ENCODE measurements at places on chromosomes 5 and 9.

GRCh38 chr9:137989999-137990715 is 112.6 kb downstream of the CACNA1B start:
- no peak for DNase-seq

- DNase-seq, result no peak
These were observed 2.2 kb downstream of the FBXW5 start for GRCh38 chr9:136942112-136942880.

GRCh38 chr5:59420596-59420995 is 472.9 kb downstream of the PDE4D start:
- DNase-seq, result no peak

DNA sequence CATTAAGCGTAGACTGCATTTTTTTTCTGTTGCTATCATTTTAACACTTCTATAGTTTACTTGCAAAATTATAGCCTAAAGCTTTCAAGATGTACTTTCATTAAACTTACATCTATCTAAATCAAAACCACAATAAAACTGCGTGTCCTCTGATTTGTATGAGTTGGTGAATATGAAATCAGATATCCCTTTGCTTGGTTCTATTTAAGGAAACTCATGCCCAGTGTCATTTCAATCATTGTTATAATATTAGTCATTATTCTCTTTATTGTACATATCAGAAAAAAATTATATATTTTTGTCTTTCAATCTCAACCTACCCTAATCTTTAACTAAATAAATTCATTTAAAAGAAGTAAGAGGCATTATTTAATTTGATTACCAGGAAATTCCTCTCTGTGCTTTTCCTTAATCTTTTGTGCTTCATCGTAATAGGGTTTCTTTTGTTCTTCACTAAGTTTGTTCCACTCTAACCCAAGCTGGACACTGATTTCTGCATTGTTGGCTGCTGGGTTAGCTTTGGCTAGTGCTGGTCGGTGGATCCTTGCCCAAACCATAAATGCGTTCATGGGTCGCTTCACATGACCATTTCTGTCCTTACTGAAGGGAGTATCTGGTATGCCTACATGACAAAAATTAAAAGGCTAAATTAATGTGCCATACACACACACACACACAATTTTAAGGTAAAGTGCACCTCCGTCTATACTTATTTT is 3.8 kb downstream of the SOX30 start:
- DNase-seq, result no peak

DNA sequence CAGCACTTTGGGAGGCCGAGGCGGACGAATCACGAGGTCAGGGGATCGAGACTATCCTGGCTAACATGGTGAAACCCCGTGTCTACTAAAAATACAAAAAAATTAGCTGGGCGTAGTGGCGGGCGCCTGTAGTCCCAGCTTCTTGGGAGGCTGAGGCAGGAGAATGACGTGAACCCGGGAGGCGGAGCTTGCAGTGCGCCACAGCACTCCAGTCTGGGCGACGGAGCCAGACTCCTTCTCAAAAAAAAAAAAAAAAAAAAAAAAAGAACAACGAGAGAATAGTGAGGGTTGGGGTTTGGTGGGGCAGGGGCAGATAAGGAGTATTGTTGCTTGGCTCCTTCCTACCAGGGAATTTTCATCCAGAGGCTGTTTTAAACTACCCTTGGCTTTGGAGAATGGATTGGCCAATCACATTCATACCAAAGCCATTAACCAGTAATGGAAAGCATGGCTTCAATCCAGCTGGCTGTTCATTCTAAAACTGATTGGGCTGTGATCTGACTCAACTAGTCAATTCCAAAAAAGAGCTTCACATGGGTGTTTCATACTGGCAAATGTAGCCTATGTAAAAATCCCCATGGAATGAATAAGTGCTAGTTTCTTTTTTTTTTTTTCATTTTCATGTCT is 64.4 kb downstream of the PLCXD3 start:
- DNase-seq, result peak; percentile 93

- no peak for DNase-seq
These were observed 11.2 kb upstream of the SEMA4D start for GRCh38 chr9:89508951-89509615.

All from NCI-H446 treated with DMSO at 0.1 percent for 48 hours (cell line).